Jurkat, Clone E6-1 (cell line): ENCODE measurements at places on chromosomes 12 and 14.

- DNase-seq: no peak
These were observed 1.5 kb upstream of the CDK2AP1 start for GRCh38 chr12:123273166-123273565.

DNA sequence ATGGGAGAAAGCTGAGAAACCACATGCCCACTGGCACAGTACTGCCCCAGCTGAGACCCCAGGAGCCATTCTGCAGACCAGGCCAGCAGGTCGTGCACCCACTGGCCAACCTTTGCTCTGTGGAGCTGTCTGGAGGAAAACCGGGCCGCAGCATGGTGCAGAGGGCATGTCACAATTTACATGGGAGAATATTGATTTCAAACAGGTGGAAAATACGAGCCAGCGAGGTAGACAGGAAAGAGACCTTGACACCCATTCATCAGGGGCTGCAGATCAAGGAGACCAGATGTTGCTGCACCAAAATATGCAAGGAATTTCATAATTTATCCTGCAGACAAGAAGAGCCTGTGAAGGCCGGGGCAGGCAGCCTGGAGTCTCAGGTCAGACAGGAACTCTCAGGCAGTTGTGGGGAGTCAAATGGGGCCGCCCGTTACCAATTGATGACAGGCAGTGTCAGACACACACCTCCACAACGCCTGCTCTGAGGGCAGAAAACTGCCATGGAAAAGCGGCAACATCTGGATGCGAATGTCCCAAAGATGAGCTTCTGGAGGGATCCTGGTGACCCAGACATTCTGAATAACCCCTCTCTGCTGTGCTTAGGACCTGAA lies 74.6 kb upstream of the BCL11B start:
- no peak for DNase-seq

DNA sequence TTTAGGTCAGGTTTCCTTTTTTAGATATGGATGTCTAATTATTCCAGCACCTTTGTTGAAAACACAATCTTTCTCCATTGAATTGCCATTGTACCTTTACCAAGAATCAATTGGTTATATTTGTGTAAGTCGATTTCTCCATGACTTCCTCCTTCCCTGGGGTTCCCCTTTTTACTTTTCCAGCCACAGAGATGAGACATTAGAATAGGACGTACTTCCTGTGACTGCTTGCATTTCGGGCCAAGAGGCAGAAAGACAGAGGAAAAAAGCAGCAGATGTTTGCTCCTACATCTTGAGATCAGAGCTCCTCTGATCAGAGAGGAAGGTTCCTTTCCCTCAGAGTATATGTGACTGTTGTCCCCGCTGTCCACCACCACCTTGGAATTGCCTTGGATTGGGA lies 453.7 kb upstream of the RGS6 start:
- DNase-seq: peak; percentile 10

DNA sequence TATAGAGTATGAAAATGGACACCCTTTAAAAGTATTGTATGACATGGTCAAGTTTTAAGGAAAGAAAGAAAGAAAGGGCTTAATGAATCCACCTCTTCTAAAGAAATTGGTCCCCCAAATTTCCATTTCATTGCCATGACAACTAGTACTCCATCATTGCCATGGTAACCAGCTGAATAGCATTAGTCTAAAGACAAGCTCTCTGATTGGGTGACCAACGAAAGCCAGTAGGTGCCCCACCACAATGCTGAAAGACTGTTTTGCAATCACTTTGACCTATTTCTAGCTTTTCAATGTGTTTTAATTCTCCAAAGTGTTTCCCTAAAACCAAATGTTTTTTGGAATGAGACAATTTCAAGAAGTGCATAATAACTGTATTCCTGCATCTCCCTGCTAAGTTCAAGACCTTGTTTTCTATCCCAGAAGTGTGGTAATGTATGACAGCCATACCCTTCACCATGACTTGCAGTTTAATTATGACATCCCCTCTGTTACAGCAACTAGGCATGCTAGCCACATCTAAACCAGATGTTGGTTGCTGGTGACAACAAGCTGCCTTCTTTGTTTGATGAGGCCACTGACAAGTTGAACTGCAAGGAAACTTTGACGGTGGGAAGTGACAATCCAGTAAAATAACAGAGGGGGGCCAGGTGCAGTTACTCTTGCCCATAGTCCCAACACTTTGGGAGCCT lies 46.7 kb downstream of the KICS2 start:
- peak; percentile 70 for DNase-seq

DNA sequence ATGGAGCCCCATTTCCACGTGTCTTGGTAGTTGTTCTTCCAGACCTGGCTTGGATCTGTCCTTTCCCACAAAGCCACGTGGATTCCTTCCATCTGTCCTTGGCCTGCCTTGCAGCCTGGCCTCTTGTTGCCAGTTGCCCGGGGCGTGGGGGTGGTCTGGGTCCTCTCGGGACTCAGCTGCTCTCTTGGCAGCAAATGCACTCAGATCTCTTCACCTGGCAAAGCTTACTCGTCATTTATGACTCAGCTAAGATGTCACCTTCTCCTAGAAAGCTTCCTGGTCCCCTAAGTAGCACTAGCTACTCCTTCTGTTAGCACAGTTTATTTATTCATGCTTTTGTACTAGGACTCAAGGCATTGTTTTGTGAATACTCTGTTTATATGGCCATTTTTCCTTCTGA lies 13.6 kb downstream of the PLEKHG3 start:
- DNase-seq: no peak

GRCh38 chr14:33972583-33973081 lies 21.8 kb upstream of the EGLN3 start:
- DNase-seq: no peak

DNA sequence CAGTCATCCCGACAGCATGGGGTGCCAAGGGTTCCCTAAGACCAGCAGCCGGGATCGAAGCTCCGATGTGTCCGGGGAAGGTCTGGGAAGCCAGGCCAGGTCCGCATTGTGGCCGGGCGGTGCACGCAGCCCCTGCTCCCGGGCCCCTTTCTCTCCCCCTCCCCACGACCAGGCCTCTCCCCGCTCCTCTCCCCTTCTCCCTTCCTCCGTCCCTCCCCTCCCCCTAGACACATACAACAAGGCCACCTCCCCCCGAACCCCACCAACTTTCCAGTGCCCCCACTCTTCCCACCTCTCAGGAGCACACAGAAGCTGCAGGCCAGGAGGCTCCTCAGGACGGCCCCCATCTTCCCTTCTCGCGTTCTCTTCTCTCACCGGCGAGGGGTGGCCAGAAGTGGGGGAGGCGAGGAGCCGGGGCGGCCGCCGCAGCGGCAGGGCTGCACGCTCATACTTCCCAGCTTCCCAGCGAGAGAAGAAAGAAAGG lies 413 bp downstream of the LRP6 start:
- DNase-seq: no peak

- no peak for DNase-seq
These were observed 7.0 kb downstream of the ITGB7 start for GRCh38 chr12:53200107-53200457.

DNA sequence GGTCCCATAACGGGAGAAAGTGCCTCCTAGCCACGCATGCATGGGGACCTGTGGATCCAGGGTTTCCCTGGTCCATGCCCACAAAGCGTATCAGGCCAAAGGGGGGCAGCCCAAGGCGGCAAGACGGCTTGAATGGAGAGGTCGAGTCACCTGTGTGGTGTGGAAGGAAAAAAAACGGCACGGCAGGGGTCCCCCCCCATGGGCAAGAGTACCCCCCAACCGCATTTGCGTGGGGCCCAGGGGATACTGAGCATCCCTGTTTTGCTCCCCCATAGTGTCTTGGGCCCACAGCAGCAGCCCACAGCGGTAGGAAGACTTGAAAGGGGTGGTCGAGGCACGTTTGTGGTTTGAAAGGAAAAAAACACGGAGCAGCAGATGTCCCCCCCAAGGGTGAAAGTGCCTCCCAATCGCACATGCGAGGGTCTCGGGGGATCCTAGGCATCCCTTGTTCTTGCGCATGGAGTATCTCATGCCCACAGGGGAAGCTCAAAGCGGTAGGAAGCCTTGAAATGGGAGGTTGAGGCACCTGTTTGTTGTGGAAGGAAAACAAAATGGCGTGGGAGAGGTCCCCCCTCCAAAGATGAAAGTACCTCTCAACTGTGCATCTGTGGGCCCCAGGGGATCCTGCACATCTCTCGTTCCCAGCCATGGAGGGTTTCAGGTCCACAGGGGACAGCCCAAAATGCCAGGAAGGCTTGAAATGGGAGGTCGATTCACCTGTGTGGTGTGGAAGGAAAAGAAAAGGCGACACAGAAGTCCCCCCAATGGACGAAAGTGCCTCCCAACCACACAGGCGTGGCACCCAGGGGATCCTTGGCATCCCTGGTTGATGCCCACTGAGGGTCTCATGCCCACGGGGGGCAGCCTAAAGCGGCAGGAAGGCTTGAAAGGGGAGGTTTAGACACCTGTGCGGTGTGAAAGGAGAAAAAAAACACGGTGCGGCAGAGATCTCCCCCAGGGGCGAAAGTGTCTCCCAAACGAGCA lies 577.5 kb downstream of the ALG10 start:
- no peak for DNase-seq

GRCh38 chr12:68918960-68919359 lies 14.0 kb downstream of the CPM start:
- no peak for DNase-seq

GRCh38 chr12:132003846-132004245 lies 54.1 kb downstream of the EP400 start:
- no peak for DNase-seq

DNA sequence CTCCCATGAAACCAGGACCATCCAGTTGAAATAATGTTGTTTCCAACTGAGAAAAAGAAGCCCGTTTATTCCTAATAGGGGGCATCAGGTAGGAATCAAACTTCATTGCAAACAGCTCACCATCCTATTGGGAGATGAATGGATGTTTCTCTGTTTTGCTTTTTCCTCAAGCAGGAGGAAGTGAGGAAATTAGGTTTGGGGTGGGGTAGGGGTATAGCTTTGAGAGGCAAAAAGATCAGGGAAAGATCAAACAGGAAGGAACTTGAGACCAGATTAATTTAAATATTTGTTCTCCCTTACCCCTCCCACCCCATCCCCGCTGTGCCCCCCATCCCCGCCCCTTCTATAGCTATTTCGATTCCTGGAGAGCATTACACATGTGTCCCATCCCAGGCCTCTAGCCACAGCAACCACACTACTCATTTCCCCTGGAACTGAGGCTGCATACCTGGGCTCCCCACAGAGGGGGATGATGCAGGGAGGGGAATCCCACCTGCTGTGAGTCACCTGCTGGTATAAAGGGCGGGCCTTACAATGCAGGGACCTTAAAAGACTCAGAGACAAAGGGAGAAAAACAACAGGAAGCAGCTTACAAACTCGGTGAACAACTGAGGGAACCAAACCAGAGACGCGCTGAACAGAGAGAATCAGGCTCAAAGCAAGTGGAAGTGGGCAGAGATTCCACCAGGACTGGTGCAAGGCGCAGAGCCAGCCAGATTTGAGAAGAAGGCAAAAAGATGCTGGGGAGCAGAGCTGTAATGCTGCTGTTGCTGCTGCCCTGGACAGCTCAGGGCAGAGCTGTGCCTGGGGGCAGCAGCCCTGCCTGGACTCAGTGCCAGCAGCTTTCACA lies at the start of gene IL23A:
Gene IL23A (plus strand): TSS at position 577 of the 850 bp plus-strand sequence. CDS start 161 bp downstream, at position 738.
- DNase-seq: peak; percentile 76

DNA sequence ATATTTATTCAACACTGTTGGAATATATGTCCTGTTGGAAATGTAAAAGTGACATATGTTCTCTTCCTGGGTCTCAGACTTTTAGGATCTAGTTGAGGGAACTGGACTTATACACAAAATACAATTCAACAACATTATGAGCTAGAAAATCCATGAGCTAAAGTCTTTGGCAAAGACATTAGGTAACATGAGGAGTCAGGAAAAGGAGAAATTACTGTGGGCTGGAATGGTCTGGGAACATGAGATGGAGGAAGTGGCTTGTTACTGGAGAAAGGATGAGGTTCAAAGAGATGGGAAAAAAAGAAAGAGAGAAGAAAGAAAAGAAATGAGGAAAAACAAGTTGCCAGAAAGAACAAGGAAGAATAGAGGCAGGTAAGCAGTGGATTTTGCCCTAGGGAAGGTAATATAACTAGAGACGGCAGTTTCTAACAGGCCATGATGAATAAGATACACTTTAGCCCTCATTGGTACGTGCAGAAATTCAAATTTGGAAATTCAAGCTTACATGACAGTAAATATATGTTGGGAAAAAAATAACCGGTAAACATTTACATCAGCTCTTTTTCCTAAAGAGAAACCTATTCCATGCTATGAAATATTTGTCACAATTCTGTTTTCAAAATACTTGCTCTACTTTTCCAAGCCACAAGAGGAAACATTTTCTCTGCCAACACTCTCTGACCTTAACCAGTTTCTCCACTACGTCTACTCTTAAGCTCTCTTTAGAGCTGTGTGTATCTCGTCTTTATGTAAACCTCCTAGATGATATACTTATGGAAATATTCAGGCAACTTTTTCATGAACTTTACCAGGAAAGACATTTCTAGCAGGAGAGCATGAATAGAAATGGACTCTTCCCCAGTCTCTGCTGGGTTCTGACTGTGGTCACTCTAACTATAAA lies 268.8 kb upstream of the BTG1 start:
- no peak for DNase-seq

GRCh38 chr12:67572492-67572891 lies 76.1 kb upstream of the DYRK2 start:
- no peak for DNase-seq

DNA sequence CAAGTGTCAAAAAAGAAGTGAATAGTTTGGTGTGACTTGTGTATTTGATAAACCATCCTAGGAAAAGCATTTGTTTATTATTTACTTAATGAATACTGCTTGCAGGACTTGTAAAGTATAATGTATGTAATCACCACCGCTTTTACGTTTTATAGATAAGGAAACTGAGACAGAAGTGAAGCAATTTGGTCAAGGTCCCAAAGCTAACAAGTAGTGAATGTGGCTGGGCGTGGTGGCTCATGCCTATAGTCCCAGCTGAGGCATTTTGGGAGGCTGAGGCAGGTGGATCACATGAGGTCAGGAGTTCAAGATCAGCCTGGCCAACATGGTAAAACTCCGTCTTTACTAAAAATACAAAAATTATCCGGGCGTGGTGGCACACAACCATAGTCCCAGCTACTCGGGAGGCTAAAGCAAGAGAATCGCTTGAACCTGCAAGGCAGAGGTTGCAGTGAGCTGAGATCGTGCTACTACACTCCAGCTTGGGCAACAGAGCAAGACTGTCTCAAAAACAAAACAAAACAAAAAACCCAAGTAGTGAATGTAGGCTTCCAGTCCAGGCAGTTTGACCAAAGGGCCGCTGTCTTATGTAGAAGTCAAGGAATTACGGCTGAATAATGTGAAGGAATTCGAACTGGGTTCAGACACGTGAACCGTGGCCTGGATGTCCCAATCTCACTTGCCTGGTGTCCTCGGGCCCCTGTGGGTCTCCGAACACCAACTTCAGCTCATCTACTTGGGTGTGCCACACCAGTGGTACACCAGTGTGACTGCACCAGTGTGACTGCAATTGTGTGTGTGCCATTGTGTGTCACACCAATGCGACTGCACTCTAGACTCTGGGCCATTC lies 88.3 kb upstream of the MED13L start:
- DNase-seq: no peak

GRCh38 chr14:59252772-59253500 lies 64.5 kb downstream of the DAAM1 start:
- no peak for DNase-seq

- DNase-seq: no peak
These were observed 814.5 kb downstream of the RPS29 start for GRCh38 chr14:48771717-48772116.
